ENCODE measurements at places on chromosomes 16 and 17.

DNA sequence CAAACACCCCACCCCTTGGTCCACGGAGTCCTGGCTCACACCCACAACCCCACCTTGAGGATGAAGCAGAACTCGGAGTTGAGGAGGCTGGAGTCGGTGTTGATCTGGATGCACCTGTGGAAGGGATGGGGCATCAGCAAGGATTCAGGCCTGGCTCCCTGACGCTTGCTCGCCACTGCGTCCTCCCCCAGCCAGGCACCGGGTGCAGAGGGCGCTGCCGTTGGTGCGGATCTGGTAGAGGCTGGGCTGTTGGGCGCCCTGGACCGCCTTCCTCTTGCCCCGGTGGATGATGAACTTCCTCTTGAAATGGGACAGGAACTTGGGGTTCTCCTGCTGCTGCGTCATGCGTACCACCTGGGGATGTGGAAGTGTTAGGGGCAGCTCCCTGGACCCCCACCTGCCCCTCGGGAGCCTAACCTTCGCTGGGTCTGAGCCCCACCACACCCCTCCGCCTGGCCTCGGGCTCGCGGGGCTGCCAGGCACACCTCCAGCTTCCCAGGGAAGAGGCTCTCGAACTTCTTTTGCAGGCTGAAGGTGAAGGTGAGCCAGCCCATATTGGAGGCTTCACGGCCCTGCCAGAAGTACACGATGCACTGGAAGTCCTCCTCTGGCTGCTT is 12.3 kb downstream of the FLII start:
- DNase-seq: no peak

- DNase-seq: no peak
These were observed 11.1 kb downstream of the CMTM2 start for GRCh38 chr16:66590322-66590721.

DNA sequence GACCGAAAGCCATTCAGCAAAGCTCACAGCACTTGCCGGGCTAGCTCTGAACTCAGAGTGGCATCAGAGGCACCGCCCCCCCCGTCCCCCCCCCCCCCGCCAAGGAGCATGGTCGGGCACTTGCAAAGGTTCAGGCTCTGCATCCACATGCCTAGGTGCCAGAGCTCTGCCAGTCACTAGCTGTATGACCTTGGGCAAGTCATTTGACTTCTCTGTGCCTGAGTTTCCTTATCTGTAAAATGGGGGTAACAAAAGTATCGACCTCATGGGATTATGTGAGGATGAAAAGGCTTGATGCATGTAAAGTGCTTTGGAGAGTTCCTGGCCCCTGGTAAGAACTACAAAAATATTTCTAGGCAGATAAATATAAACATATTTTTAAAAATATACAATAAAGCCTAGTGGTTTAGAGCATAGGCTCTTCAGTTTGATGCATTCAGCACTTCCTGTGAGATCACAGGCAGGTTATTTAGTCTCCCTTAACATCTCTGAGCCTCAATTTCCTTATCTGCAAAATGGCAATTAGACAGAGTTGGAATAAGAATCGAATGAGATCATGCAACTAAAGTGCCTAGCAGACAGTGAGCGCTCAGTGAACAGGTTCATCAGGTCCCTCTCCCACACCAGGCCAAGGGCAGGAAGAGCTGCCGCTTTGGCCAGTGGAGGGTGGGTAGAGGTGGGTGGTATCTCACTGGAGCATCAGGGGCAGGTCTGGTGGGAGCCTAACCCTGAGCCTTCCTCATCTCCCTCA is 117.2 kb downstream of the CYLD start:
- no peak for DNase-seq

GRCh38 chr17:49670002-49670401 is 7.9 kb downstream of the SPOP start:
- no peak for DNase-seq

DNA sequence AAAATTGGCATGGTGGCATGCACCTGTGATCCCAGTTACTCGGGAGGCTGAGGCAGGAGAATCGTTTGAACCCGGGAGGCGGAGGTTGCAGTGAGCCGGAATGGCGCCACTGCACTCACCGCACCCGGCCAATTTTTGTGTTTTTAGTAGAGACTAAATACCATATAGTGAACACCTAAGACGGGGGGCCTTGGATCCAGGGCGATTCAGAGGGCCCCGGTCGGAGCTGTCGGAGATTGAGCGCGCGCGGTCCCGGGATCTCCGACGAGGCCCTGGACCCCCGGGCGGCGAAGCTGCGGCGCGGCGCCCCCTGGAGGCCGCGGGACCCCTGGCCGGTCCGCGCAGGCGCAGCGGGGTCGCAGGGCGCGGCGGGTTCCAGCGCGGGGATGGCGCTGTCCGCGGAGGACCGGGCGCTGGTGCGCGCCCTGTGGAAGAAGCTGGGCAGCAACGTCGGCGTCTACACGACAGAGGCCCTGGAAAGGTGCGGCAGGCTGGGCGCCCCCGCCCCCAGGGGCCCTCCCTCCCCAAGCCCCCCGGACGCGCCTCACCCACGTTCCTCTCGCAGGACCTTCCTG is at the start of gene HBQ1:
Gene HBQ1 (plus strand): TSS at position 359 of the 575 bp plus-strand sequence. CDS start 28 bp downstream, at position 387.
- DNase-seq: no peak

DNA sequence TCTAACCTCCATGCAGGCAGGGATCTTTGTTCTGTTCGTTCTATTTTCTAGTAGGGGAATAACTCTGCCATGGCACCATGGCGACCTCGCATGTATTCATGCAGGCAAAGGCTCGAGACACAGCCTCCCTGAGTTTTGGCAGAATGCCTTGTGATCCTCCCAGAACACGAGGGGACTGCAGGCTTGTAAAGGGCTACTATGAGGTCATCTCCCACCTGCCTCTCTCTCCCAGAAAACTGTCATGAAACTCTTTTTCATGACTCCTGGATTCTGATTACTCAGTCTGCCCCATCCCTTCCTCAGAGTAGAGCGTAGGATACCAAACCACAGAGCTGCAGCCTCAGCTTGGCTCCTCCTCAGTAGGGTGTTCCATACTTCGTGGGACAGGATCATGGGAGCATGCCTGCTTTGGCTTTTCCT is 64.3 kb downstream of the IGF2BP1 start:
- DNase-seq: no peak

DNA sequence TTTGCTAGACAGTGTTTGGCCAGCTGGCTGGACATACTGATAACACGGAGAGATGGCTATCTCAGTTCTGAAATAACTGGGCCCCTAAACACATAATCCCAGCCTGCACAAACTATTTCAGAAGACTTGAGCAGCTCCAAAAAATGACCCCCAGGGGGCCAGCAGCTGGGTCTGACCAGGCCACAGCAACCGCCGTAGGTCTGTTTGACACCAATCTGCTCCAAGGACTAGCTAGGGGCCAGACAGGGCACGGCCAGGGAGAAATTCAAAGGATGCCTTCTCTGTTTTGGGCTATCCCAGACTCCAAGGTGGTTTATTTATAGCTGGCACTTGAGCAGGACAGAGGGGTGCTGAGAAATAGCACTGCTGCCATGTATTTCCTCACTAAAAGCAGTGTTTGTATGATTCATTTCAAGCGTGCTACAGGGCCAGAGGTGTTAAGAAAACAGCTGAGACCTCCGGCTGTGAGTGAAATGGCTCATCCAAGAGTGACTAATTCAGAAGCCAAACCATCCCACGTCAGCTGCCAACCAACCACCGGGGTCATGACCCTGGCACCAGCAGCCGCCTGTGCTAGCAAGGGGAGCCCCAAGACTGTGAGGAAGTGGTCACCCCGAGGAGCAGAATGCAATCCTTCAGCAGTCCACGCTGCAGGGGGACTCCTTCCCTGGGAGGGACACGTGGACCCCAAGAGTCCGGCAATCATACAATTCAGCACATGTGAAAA is 5.7 kb downstream of the GGA2 start:
- peak; percentile 25 for DNase-seq

DNA sequence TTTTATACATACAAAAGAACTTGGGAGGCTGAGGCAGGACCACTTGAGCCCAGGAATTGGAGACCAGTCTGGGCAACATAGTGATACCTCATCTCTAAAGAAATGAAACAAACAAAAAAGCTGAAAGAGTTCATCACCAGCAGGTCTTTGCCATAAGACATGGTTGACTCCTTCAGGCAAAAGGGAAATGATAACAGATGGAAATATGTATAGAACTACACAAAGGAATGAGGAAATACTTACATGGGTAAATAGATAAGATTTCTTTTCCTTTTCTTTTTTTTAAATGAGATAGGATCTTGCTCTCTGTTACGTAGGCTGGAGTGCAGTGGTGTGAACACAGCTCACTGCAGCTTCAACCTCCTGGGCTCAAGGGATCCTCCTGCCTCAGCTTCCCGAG is 165.3 kb downstream of the PARN start:
- DNase-seq: no peak

DNA sequence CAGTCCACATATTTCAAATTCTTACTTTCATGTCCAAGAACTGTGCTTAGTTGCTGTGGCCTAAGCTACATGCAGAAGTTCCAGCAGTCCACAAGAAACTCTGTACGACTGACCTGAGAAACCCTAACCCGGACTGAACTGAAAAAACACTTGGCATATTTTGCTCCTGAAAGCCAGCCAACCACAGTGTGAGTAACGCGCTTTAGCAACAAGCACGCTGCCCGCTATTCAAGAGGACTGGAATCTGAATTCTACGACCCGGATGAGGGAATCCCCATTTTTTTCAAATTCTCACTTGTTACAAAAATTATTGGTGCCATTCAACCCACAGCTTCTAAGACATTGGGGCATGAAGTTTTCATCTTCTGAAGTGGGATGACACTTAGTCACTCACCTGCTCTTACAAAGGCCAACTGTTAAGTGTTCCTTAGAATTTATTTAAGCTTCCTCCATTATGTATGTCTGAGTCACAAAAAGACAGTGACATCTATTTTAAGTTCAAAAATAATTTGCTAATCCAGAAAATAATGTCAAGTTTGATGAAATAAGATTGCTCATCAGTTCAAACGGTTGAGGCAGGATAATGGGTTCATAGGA is 78.7 kb downstream of the CDYL2 start:
- no peak for DNase-seq

- DNase-seq: peak; percentile 26
These were observed 26.0 kb downstream of the PLD6 start for GRCh38 chr17:17180141-17180603.

DNA sequence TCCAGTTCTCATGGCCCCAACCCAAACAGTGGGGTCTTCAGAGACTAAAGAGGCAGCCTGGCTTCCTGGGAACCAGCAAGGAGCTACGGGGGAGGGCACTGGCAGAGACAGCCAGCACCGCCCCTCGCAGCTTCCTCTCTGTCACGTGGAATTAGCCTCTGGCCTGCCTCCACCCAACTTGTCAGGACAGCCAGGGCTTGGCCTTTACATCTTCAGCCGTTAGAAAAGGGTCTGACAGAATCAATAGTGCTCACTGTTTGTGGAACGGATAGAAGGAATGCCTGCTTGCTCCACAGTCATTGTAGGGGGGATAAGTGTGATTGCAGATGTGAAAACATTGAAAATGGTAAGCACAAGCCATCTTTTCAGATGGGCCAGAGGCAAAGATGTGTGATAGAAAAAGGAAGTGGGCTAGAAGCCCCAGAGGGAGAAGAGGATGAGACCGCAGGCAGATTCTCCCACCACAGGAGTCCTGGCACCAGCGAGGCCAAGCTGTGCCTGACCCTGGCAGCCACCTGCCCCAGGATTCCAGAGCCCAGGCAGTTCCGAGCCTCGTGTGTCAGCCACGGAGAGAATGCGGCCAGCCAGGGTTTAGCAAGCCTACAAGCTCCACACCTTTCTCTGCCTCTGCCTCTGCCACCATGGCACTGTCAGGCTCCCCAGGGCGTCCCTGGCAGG is 18.6 kb downstream of the GRIN2C start:
- peak; percentile 37 for DNase-seq

All from anterior cingulate cortex (tissue), 58 donors.